AG09309 (cell line): ENCODE measurements at places on chromosomes 16 and 17.
A peak's percentile ranks its signal among the peaks of the same experiment; 100 is the strongest.

DNA sequence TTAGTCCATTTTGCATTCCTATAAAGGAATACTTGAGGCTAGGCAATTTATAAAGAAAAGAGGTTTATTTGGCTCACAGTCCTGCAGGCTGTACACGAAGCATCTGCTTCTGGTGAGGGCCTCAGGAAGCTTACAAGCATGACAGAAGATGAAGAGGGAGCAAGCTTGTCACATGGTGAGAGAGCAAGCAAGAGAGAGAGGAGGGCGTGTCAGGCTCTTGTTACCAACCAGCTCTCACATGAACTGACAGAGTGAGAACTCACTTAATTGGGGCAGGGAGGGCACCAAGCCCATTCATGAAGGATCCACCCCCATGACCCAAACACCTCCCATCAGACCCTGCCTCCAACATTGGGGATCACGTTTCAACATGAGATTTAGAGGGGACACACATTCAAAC, 1.6 kb downstream of the CHCT1 start:
- no peak for DNase-seq

- DNase-seq = no peak
Observed at GRCh38 chr16:87469169-87469568, 23.7 kb downstream of the ZCCHC14 start.

DNA sequence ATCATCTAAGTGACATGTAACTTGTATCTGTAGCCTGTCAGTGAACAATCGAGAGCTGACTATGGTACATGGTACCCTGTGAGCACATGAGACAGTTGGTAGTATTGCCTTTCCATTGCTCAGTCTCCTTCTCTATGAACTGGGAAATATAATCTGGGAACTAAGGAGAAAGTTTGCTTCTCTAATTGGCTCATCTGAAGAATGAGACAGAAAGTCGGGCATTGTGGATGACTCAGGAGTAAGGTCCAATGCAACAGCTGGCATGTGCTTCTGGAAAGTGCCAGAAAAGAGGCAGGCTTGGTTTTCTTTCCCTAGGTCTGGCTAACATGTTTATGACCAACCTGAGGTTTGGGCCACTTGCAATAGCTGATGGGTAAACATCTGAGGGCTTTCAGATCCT, 51.9 kb downstream of the ZZEF1 start:
- peak; percentile 47 for DNase-seq

DNA sequence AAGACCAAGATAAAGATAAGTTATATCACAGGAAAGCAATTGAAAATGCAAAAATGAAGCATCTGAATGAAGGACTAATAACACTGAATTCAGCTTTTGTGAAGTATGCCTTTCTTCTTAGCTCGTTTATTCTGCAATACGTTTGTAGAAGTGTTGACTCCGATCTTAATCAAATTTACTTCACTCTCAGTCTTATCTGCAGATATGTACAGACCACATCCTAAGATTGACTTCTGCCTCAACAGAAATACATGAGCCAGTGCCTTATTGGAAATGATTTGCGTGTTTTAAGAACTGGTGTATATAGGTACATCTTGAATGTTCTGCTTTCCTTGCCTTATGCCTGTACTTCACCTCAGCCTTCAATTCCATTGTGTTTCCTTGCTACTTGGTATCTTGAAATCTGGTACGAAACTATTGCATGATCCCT, 1.3 kb downstream of the ATF7IP2 start:
- no peak for DNase-seq

DNA sequence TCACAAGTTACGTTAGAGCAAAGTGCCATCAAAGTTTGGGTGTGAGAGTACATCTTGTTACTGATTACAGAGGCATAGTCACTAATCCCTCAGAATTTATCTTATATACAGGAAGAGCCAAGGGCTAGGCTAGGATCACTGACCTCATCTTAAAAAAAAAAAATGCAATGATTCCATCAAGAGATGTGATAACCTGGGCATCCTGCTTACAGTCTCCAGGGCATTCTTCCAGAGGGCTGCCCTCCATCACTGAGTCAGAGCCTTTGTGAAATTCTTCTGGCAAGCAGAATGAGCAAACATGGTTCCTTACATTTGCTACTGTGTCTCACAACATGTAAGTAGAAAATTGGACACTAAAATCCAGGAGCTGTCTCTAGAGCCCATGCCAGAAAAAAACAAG, 410.6 kb downstream of the ZFHX3 start:
- DNase-seq = peak; percentile 37

DNA sequence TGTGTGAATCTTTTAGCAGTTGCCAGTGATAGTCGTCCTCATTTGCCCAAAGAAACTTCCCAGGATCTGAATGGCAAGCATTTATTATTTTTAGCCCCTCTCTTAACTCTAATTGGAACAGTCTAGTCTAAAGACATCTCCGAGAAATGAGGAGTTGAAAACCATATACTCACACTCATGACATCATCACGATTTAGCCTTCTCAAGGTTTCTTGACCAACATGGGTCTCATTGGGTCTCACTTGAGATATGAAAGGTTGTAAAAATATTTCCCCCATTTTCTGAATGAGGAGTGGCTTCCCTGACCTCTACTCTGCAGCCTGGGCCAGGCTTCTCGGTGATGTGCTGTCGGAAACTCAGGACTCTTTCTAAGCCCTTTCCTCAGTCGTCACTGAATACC, 37.1 kb upstream of the CACNG1 start:
- no peak for DNase-seq

DNA sequence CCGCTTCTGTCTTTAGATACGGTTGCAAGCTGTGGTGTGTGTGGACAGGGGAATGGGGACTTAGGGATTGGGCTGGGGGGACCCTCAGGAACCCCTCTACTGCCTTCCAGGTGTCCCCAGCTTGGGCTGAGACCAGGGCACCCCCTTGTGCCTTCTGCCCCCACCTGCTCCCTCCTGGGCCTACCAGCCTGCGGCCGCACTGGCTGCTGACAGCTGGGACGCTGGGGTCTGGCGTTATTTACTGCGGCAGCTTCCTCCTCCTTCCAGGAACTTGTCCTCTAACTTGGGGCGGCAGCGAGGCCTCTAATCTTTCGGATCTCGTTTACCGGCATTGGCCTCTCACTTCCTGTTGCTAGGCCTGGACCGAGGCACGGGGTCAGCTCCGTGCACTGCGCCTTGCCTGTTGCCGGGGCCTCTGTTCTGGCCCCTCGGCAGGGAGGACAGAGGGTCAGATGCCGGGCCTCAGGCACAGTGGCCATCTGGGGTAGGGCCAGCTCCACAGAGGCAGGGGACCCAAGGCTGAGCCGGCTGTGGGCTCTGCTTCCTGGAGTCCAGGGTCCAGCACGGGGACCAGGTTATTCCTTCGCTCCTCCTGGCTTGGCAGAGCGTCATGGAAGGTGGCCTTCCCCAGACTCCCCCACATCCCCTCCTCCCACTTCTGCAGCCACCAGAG, 31.8 kb downstream of the TMEM235 start:
- DNase-seq = no peak

DNA sequence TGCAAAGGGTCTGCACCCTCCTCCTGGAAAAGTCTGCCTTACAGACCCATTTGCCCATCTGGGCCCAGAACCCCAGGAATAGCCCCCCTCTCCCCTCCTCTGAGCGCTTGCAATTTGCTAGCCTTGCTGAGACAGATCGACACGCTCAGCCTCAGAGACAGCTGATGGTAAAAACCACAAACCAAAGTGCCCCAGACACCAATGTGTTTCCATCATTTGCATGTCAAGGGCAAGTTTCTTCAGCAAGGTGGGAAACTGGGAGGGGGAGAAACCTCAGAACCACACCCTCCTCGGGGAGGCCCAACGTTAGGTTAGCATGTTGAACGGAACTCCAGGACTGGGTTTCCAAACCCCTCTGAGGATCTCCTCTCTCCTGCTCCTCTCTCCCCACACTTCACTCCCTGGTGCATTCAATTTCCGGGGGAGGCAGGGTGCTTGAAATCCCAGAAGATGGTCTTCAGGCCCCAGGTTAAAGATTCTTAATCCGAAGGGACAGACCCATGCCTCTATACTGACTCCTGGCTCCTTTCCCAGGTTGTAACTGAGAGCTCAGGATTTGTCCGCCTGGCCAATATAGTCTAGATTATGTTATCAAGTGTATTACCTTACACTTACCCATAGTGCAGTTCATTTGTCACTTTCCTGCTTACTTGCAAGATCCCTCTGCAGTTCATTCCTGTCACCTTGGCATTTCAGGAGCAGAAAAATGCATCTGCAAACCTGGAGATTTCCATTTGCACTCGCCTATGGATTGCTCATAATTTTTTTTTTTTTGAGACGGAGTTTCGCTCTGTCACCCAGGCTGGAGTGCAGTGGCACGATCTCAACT, 1.3 kb upstream of the CUEDC1 start:
- DNase-seq = no peak

DNA sequence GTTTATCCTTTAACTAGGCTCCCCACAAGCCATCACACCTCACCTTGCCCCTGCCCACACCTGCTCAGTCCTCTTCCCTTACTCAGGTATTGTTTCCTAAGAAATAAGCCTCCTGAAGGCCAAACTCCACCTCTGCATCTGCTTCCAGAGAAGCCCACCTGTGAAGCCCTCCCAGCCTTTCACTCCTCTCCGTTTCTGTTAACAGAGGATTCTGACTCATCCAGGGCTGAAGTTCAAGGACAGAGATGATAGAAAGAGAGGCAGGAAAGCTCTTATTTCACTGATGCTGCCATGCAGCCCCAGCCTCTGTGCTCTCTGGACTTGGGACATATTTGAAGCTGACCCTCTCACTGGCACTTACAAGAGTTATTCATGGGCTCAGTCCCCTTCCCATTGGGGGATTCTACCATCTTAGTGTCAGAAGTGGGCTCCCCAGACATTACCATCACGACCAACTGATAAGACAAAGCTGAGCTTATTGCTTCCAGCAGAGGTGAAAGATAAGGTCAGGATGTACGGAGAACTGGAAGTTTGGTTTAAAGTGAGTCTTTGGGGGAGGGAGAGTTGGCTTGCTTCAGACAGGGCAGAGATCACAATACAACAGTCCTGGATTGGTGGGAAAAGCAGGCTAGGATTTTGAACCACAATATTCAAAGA, 35.3 kb upstream of the XYLT2 start:
- no peak for DNase-seq

GRCh38 chr17:67488768-67489167, 111.7 kb downstream of the PITPNC1 start:
- DNase-seq = no peak

DNA sequence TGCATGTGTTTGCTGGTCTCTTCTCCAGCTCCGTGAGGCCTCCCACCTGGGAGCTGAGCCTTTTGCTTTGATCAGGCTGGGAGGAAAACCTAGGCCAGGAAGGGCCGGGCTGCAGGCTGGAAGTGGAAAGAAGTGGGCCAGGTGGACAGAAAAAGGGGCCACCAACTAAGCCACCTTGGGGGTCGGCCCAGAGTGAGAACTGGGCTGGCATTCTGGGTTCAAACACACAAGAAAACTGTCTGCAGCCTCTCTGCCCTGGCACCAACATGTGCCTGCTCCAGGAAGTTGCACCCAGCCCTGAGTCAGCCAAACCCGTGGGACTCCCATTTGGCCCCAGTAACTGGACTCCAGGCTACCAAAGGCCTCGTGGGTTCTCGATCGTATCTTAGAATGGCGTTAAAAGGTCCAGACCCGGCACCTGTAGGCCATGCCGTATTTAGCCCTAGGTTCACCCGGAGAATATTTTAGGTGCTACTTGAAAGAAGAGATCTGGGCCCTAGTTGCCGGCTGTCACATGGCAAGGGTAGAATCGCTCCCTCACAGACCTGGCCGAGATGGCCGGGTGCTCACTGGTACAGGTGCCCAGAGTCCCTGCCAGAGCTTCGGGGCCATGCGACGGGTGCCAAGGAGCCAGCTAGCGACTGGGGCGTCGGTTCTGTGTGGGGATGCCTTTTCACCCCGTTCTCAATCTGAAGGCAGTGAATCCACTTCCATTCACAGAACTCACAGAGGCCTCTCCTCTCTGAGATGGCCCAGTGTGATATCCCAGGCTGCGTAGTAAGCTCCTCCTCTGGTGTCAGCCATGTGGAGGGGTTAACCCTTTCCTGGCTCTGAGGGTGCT, 236.6 kb downstream of the MRTFB start:
- DNase-seq = no peak

GRCh38 chr16:17173281-17173680, 297.5 kb downstream of the XYLT1 start:
- DNase-seq = peak; percentile 53

GRCh38 chr17:82848022-82848592, 8.3 kb upstream of the ZNF750 start:
- DNase-seq = peak; percentile 41

- no peak for DNase-seq
Observed at GRCh38 chr17:66450008-66450851, 147.8 kb downstream of the PRKCA start.

- DNase-seq = no peak
Observed at GRCh38 chr17:47990962-47991731, 20.2 kb downstream of the CDK5RAP3 start.

GRCh38 chr17:604765-605164, 109.9 kb downstream of the VPS53 start:
- DNase-seq = no peak

DNA sequence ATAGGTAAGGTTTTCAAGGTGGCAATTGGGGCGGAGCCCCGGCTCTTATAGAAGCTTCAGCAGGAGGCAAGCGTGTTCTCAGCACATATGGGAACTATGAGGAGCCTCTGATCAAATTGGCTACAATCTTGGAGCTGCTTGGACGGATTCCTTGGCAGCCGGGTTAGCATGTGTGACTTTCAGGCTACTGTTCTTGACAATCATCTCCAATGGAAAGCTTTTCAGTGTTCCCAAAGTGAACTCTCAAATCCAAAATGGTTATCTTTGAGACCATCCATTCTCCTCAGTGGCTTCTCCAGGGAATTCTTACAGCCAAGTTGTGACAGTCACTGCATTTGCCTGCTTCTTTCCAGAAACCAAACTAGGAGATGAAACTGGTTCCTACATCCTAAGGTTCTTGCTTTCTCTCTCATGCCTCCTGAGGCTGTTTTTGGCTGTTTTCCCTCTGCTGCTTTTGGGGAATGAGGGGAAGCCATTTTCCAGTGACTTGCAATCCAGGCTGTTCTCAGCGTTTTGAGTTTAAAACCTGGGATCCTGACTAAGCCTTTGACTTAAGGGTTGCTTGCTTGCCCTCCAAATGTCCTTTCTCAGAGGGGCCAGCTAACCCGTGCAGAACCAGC, 10.9 kb downstream of the HAS3 start:
- no peak for DNase-seq

DNA sequence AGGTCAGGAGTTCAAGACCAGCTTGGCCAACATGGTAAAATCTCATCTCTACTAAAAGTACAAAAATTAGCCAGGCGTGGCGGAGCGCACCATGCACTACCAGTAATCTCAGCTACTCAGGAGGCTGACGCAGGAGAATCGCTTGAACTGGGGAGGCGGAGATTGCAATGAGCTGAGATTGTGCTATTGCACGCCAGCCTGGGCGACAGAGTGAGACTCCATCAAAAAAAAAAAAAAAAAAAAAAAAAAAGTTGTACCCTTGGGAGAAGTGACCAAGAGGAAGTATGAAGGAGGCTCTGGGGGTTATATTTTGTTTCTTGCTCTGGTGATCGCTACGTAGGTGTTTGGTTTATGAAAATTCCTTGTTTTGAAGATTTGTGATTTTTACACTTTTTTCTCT, 66.3 kb downstream of the LITAF start:
- DNase-seq = no peak

DNA sequence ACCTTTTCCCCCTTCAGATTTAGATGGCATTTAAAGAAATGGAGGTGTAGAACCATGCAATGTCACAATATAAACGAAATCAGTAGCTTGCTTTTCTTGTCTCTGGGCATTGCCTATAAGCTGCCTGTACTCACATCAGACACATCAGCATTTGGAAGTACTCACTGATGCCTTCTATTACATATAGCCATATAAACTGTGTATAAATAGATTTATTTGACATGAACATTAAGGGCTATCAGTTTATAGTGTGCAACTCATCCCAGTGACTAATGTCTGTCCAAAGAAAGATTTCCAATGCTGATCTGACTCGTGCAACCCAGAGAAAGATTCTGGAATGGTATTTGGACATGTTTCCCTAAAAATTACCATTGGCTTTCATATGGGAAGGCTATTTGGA, 417.9 kb upstream of the MAF start:
- DNase-seq = no peak
